ENCODE measurements at places on chromosomes 5 and 9. TPM values are rescaled to one million over a fixed set of nuclear protein-coding genes. Genes with fewer than 3 reads are reported as not detected.

The BAG1 gene
- total RNA-seq = 10.6 TPM

The PLAA gene
- 32.1 TPM for total RNA-seq

The DMRT2 gene
- under 0.01 TPM for total RNA-seq

The SPINK4 gene
- 0.74 TPM for total RNA-seq

The FOXD4L3 gene
- total RNA-seq = not detected

The GALNT12 gene
- 76.2 TPM for total RNA-seq

The DRD1 gene
- total RNA-seq = under 0.01 TPM

The N4BP3 gene
- 0.71 TPM for total RNA-seq

The TBC1D2 gene
- total RNA-seq = 13.5 TPM

The ACOT12 gene
- 0.74 TPM for total RNA-seq

The FBP2 gene
- total RNA-seq = not detected

The CDX1 gene
- total RNA-seq = 0.09 TPM

The PRDM9 gene
- total RNA-seq = not detected

The NFIB gene
- total RNA-seq = 9.7 TPM

The GMCL2 gene
- not detected for total RNA-seq

The PCDHA11 gene
- total RNA-seq = under 0.01 TPM

The TNFSF15 gene
- 0.55 TPM for total RNA-seq

The PROB1 gene
- total RNA-seq = 1.0 TPM

The OR2V1 gene
- not detected for total RNA-seq

The SPATA6L gene
- 0.43 TPM for total RNA-seq

The AK8 gene
- 0.37 TPM for total RNA-seq

The MYOZ3 gene
- total RNA-seq = 0.14 TPM

The ARPC5L gene
- 10.4 TPM for total RNA-seq

The IFNA4 gene
- not detected for total RNA-seq

The CDC25C gene
- total RNA-seq = 1.1 TPM

The PCDHB3 gene
- 0.55 TPM for total RNA-seq

The ANKRD31 gene
- 0.14 TPM for total RNA-seq

The SLC36A3 gene
- total RNA-seq = not detected

The NUTM2G gene
- not detected for total RNA-seq

The OCLN gene
- 0.43 TPM for total RNA-seq

The RAB3C gene
- under 0.01 TPM for total RNA-seq

The LHFPL2 gene
- 104 TPM for total RNA-seq

The SPEF2 gene
- 2.2 TPM for total RNA-seq

The SPINK7 gene
- total RNA-seq = not detected

The TTC33 gene
- 13.5 TPM for total RNA-seq

The LMBRD2 gene
- 22.6 TPM for total RNA-seq

The CCL28 gene
- total RNA-seq = 0.43 TPM

The BHMT gene
- total RNA-seq = not detected

The FGD3 gene
- total RNA-seq = not detected

The ADAMTSL2 gene
- total RNA-seq = 2.3 TPM
